Ovary (tissue), 10 donors: ENCODE measurements at places on chromosomes 16 and 17.

- H3K4me3 ChIP-seq = no peak overlapping the region
- H3K36me3 ChIP-seq = no peaks in the 10 kb centered on the region
- peaks cover 10% of the 10 kb centered on the region for H3K4me1 ChIP-seq
- H3K27me3 ChIP-seq = no peaks in the 10 kb centered on the region
- DNase-seq = no peak
Observed at GRCh38 chr17:81563861-81564586, 11.9 kb upstream of the FAAP100 start.

DNA sequence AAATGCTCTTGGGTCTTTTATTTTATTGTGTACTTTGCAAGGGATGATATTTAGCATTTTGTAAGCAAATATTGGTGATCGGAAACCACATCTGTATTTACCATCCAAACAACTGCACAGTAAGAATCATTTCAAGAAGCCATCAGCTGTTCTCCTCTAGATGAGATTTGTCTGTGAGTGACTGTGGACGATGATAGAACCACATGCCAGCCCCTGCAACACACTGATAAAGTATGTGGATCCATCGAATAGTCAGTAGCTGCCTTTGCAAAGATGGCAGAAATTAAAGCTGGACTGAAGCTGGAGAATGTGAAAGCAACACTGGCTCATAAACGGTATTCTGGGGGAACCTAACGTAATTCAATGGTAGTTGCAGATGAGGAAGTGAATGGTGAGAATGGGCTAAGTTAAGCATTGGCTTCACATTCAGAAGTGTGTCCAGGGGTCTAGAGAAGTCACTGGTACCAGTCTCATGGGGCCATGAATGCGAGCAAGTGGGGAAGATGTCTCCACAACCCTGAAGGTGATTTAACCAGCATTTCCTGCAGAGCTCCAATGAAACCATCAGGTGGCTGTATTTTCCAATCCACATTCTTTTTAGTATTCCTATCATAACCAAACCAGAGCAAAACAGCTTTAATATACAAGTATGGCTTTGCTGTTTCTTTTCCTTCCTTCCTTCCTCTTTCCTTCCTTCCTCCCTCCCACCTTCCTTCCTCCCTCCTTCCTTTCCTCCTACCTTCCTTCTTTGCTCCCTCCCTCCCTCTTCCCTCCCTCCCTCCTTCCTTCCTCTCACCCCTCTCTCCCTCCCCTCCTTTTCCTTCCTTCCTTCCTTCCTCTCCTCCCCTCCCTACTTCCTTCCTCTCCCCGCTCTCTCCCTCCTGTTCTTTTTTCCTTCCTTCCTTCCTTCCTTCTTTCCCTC is 169.4 kb downstream of the ABCA8 start:
- H3K27ac ChIP-seq = no peak overlapping the region
- DNase-seq = no peak
- H3K4me1 ChIP-seq = peaks cover 10% of the 10 kb centered on the region
- H3K4me3 ChIP-seq = no peak overlapping the region
- no peaks in the 10 kb centered on the region for H3K36me3 ChIP-seq
- H3K27me3 ChIP-seq = no peaks in the 10 kb centered on the region

GRCh38 chr16:88069397-88070168 is 118.3 kb downstream of the BANP start:
- H3K36me3 ChIP-seq = no peaks in the 10 kb centered on the region
- no peaks in the 10 kb centered on the region for H3K27me3 ChIP-seq
- no peak overlapping the region for H3K27ac ChIP-seq
- no peaks in the 10 kb centered on the region for H3K4me1 ChIP-seq
- H3K4me3 ChIP-seq = no peak overlapping the region
- no peak for DNase-seq

GRCh38 chr16:912322-912683 is 58.5 kb downstream of the LMF1 start:
- H3K4me1 ChIP-seq = no peaks in the 10 kb centered on the region
- DNase-seq = no peak
- no peak overlapping the region for H3K4me3 ChIP-seq

DNA sequence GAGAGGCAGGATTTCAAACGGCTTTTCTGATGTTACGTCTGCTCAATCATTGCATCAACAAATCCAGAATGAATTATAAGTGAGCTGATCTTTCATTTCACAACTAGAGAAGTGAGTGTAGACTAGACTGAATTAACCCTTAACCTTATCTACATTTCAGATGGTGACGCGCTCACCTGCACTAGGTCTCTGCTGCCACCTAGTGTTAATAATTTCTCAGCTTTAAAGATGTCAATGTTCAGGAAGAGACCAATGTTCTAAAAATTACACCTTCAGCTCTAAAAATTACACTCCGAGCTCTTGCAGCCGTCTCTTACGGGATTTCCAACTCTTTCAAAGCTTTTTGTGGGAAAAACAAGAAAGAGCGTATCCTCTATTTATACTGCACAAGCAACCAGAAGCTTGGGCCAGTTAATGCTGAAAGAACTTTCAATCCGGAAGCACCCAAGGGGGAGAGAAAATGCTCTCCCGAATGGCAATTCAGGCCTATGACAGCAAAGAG is 88.2 kb upstream of the FA2H start:
- no peak overlapping the region for H3K27ac ChIP-seq
- no peaks in the 10 kb centered on the region for H3K36me3 ChIP-seq
- no peak overlapping the region for H3K4me3 ChIP-seq
- no peaks in the 10 kb centered on the region for H3K27me3 ChIP-seq
- no peak for DNase-seq

DNA sequence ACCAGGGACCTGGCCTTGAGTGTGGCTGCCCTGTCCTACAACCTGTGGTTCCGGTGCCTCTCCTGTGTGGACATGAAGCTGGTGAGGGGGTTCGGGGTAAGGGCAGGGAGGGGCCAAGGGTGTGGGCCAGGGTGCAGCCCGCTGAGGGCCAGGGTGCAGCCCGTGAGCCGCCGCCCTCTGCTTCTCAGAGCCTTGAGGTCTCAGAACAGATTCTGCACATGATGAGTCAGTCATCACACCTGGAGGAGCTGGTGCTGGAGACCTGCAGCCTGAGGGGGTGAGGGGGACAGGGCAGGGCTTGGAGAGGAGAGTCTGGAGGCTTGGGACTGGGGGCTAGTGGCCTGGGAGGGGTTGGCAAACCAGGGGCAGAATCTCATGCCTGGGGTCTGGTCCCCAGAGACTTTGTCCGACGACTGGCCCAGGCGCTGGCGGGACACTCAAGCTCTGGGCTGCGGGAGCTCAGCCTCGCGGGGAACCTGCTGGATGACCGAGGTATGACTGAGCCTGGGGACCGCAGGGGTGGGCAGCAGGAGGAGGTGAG is 2.2 kb downstream of the CARMIL2 start:
- no peaks in the 10 kb centered on the region for H3K36me3 ChIP-seq
- no peak for DNase-seq
- no peaks in the 10 kb centered on the region for H3K4me1 ChIP-seq
